ENCODE measurements at places on chromosomes 3 and 15. TPM values are rescaled to one million over a fixed set of nuclear protein-coding genes. Genes with fewer than 3 reads are reported as not detected.
A peak's percentile ranks its signal among the peaks of the same experiment; 100 is the strongest.

PLA2G4D gene
- total RNA-seq, result not detected

TMCO5A gene
- total RNA-seq, result not detected

ZIC4 gene
- total RNA-seq, result not detected

NR1I2 gene
- total RNA-seq, result 0.21 TPM

TF gene
- total RNA-seq, result 0.65 TPM

RASA2 gene
- total RNA-seq, result 62.6 TPM

RTP1 gene
- not detected for total RNA-seq

- no peaks in the 10 kb centered on the region for H3K4me1 ChIP-seq
- no peak overlapping the region for H3K27ac ChIP-seq
- no peak overlapping the region for H3K4me3 ChIP-seq
- H3K36me3 ChIP-seq, result no peaks in the 10 kb centered on the region
- H3K27me3 ChIP-seq, result no peaks in the 10 kb centered on the region
- DNase-seq, result no peak
Measured at GRCh38 chr3:52428151-52429005, 16.5 kb downstream of the SEMA3G start.

- H3K4me1 ChIP-seq, result no peaks in the 10 kb centered on the region
- H3K27me3 ChIP-seq, result no peaks in the 10 kb centered on the region
- DNase-seq, result no peak
- H3K4me3 ChIP-seq, result no peak overlapping the region
- H3K36me3 ChIP-seq, result peaks cover 7% of the 10 kb centered on the region
Measured at GRCh38 chr15:84666373-84666772, 8.4 kb upstream of the NMB start.

DNA sequence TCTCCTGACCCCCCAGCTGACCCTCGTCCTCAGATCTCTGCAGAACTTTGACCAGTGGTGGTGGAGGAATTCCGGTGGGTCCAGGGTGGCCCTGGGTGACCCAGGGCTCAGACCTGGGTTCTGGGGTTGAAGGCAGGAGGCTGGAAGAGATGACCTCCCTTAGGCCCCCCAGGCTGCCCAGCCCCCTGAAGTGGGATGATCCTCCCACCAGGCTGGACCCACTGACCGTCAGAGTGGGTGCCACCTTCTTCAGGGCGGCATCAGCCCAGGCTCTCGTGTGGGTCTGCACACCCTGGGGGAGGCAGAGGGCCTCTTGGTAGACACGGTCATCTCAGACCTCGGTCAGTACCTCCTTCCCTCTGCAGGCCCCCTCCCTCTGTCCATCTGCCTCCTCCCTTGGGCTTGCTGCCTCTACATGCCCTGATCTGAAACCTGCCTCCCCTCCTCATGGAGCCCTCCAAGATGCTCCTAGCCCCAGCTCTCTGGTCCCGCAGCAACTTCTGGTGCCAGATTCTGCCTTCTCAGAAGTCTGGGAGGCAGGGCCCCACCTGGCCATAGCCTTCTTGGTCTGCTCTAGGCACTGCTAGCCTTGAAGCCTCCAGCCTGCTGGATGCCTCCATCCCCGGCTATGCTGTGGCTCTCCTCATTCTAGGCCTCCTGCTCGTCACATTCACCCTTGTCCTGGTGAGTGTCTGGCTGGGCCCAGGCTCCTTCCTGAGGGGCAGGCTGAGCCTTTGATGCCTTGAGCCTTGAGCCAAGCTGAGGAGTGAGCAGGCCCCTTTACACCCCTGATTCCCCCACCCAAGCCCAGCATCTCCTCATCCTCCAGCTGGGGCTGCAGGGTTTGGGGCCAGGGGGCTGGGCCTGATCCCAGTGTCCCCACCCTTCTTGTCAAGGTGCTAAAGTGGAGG is 49.1 kb upstream of the CSPG4 start:
- peaks cover 2% of the 10 kb centered on the region for H3K4me1 ChIP-seq
- H3K4me3 ChIP-seq, result no peak overlapping the region
- no peak for DNase-seq
- H3K27me3 ChIP-seq, result peaks cover 6% of the 10 kb centered on the region
- H3K36me3 ChIP-seq, result no peaks in the 10 kb centered on the region

GRCh38 chr3:138334608-138335007 is 5.0 kb upstream of the NME9 start:
- no peaks in the 10 kb centered on the region for H3K27me3 ChIP-seq
- DNase-seq, result no peak
- H3K4me3 ChIP-seq, result no peak overlapping the region
- no peak overlapping the region for H3K27ac ChIP-seq

DNA sequence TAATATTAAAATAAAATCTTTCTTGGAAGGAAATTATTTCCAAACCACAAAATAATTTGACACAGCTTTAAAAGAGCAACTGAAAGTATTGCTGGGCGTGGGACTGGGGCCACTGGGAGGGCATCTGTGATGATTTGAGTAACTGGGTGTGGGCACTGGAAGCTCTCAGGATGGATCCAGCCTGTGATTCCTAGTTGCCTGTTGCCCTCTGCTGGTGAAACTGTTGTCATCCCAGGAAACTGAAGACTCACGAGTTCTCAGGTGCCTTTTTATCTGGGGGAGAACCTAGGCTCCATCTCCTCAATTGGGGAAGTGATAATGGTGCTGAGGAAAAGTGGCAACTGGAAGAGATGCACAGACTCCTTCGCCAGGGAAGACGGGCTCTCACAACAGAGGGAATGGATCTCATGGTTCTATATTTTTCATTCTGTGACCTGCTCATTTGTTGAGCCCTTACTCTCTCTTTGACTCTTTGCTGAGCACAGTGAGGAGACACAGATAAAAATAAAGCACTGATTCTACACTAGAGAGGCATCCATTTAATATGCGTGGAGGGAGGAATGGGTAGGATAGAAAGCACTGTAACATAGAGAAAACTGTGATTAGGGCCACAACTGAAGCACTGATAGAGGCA is 61.6 kb downstream of the TPRG1 start:
- H3K27ac ChIP-seq, result no peak overlapping the region
- no peak overlapping the region for H3K4me3 ChIP-seq
- H3K27me3 ChIP-seq, result no peaks in the 10 kb centered on the region

DNA sequence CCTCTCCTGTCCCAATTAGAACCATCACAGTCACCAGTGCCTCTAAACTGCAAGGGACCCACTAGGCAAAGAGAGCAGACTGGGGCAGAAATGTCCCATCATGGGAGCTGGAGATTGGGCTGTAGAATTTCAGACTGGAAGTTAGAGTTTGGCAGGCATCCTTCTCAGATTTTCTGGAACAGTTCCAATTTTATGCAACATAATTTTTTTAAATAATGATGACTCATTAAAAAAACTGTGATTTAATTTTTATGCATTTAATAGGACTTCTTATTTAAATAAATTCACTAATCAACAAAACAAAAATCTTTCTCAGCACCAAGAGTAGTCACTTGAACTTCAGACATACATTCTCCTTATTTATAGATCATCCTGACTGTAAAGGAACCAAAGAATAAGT is 84.6 kb upstream of the SLC7A14 start:
- no peak for DNase-seq
- H3K4me1 ChIP-seq, result no peaks in the 10 kb centered on the region

GRCh38 chr3:22632536-22632935 is 570.6 kb upstream of the UBE2E2 start:
- no peak overlapping the region for H3K4me3 ChIP-seq
- no peak for DNase-seq
- no peak overlapping the region for H3K27ac ChIP-seq

DNA sequence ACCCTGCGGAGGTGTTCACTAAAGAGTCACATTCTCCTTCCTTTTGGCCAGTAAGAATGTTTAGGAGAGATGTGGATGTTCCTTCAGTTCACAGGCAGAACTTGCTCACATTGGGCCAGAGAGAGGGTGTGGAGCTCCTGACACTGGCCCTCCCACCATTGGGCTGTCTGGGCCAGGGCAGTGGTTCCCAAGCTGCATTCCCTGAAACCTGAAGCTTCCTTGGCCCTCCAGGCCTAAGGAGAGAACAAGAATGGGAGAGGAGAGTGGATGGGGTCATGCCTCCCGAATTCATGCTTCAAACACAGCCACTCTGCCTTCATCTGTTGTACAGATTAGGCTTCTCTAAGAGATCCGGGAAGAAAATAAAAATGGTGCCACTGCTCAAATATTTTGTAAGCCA is 257.4 kb downstream of the RORA start:
- no peaks in the 10 kb centered on the region for H3K4me1 ChIP-seq
- DNase-seq, result no peak
- no peaks in the 10 kb centered on the region for H3K27me3 ChIP-seq
- no peak overlapping the region for H3K27ac ChIP-seq
- no peaks in the 10 kb centered on the region for H3K36me3 ChIP-seq

GRCh38 chr15:40238532-40239403 is at the start of gene PAK6:
TSS of gene PAK6 (plus strand) at chr15:40239063. CDS start at chr15:40264786, 25,723 bp downstream.
- no peaks in the 10 kb centered on the region for H3K27me3 ChIP-seq
- no peak for DNase-seq
- no peak within 1 kb of the TSS for H3K27ac ChIP-seq
- H3K4me1 ChIP-seq, result peaks cover 11% of the 10 kb centered on the region
- H3K36me3 ChIP-seq, result no peaks in the 10 kb centered on the region

GRCh38 chr3:149850787-149851584 is 38.0 kb downstream of the RNF13 start:
- DNase-seq, result no peak
- H3K27me3 ChIP-seq, result no peaks in the 10 kb centered on the region
- peaks cover 3% of the 10 kb centered on the region for H3K36me3 ChIP-seq
- no peak overlapping the region for H3K4me3 ChIP-seq

GRCh38 chr3:122681284-122681973 is 790 bp downstream of the PARP14 start:
- H3K27me3 ChIP-seq, result no peaks in the 10 kb centered on the region
- no peaks in the 10 kb centered on the region for H3K36me3 ChIP-seq
- peak overlapping the region; percentile 96 for H3K4me3 ChIP-seq
- H3K27ac ChIP-seq, result peak overlapping the region; percentile 96
- DNase-seq, result no peak
- peaks cover 12% of the 10 kb centered on the region for H3K4me1 ChIP-seq

DNA sequence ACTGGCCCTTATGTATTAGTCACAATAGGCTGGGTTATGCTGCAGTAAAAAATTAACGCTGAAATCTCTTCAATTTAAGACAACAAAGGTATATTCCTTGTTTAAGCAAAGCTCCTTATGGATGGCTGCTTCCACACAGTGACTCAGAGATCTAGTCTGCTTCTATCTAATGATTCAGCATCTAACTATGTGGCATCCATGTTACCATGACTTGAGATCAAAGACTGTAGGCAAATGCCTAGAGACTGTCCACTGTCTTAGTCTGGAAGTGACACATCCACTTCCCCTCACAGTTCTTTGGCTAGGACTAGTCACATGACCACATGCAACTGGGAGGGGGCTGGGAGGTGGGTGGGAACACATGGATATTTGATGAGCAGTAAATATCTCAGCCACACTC is 61.3 kb upstream of the PSMD6 start:
- no peak overlapping the region for H3K4me3 ChIP-seq
- no peak for DNase-seq
- H3K27ac ChIP-seq, result no peak overlapping the region
- no peaks in the 10 kb centered on the region for H3K4me1 ChIP-seq
- H3K36me3 ChIP-seq, result no peaks in the 10 kb centered on the region
- H3K27me3 ChIP-seq, result no peaks in the 10 kb centered on the region

- no peak overlapping the region for H3K4me3 ChIP-seq
- no peaks in the 10 kb centered on the region for H3K36me3 ChIP-seq
- H3K27ac ChIP-seq, result no peak overlapping the region
- no peaks in the 10 kb centered on the region for H3K4me1 ChIP-seq
Measured at GRCh38 chr3:25257026-25257425, 171.0 kb upstream of the RARB start.

Measured in T-cell (primary cell).